ENCODE measurements at places on chromosomes 2 and 18.
A peak's percentile ranks its signal among the peaks of the same experiment; 100 is the strongest.

GRCh38 chr2:239440511-239440959 lies 39.7 kb upstream of the HDAC4 start:
- DNase-seq, result no peak

- DNase-seq, result no peak
Measured at GRCh38 chr2:50650403-50650810, 381.5 kb downstream of the NRXN1 start.

DNA sequence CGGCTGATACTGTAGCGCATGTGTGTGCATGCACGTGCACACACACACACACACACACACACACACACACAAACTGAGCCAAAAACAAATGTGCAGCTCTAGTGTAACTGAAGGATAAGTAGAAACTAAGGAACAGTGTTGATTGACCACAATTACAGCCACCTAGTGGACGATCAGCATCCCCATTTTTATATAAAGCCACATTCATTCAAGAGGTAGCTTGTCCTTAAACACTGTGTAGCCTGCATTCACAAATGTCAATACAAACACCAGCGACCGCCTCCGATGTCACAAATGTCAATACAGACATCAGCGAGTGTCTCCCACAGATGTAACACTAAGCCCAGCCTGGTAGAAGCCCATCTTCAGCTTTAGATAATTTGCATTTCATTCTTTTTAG lies 167.4 kb downstream of the PTGR3 start:
- no peak for DNase-seq

GRCh38 chr2:14828968-14829367 lies 196.5 kb downstream of the LRATD1 start:
- DNase-seq, result no peak

DNA sequence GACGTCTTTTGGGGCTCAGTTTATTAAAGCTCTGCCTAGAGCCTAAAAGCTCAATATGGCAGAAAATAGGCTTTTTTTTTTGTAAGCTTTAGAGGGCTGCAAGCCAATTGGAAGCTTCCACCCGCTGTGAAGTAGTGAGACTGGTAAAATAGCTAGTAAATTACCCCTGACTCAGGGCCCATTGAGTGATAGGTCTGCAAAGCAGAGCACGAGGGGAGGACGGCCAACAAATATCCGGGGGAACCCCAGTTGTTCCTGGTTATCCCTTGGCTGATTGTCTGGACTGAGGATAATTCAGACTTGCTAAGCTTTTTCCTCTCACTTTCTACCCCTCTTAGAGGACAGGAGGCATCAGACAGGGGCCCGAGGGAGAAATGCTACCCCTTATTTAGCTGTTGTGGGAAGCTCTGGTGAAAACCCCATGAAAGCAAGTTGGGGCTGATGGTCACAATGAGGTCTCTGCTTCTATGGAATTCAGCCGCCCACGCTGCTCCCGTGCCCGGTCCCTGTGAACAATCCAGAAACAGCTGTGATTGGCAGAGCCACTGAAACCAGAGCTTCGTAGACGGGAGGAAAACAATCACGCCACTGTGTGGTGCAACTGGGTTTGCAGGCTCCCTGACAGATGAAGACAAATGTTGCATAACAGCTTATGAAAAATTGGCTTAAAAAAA lies 141.9 kb upstream of the LGALSL start:
- no peak for DNase-seq

DNA sequence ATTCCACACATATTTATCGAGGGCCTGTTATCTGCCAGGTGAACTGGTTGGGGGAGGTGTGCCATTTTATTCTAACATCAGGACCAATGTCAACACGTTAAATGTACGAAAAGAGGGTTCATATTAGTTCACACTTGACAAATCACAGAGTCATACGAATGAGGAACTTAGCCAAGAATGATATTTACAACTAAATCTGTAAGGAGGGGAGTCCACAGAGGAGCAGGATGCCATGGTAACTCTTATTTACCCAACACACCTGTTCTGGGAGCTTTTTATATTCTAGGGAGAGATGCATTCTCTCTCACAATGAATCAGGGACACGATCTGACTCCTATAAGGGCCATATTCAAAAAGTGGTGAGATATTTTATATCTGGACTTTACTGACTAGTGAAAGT lies 144.1 kb downstream of the CDC42EP3 start:
- no peak for DNase-seq

GRCh38 chr18:43116699-43117294 lies 1.3 kb upstream of the RIT2 start:
- DNase-seq, result no peak

- DNase-seq, result no peak
Measured at GRCh38 chr2:22947741-22948140, 437.2 kb upstream of the KLHL29 start.

DNA sequence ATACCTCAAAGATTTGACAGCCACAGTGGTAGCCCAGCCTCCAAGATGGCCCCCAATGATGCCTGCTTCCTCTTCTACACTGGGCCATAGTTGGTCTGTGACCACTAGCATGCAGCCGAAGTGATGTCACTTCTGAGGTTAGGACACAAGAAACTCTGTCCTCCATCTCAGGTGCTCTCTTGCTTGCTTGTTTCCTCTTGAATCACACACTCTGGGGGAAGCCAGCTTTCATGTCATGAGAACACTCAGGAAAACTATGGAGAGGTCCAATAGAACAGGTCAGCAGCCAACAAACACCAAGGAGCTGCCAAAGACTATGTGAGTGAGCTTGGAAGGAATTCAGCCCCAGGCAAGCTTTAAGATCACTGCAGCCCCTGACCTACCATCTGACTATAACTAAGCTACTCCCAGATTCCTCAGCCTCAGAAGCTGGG lies 3.3 kb upstream of the ADAM17 start:
- DNase-seq, result no peak

DNA sequence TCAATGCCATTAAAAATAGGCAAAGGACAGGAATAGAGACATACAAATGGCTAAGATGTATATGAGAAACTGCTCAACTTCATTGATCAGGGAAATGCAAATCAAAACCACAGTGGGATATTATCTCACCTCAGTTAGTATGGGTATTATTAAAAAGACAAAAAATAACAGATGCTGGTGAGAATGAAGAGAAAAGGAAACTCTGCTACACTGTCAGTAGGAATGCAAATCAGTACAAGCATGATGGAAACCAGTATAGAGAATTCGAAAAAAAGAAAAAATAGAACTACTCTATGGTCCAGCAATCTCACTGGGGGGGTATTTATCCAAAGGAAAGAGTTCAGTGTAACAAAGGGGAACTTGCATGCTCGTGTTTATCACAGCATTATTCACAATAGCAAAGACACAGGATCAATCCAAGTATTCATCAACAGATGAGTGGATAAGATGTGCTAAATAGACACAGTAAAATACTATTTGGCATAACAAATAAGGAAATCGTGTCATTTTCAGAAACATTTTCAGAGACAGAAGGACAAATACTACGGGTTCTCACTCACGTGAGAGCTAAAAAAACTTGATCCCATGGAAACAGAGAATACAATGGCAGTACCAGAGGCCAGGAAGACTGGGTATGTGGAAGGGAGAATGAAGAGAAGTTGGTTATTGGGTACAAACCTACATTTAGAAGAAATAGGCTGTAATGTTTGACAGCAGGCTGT lies 60.6 kb downstream of the CCDC74A start:
- no peak for DNase-seq

GRCh38 chr18:45303026-45303425 lies 312.2 kb upstream of the SLC14A2 start:
- no peak for DNase-seq

DNA sequence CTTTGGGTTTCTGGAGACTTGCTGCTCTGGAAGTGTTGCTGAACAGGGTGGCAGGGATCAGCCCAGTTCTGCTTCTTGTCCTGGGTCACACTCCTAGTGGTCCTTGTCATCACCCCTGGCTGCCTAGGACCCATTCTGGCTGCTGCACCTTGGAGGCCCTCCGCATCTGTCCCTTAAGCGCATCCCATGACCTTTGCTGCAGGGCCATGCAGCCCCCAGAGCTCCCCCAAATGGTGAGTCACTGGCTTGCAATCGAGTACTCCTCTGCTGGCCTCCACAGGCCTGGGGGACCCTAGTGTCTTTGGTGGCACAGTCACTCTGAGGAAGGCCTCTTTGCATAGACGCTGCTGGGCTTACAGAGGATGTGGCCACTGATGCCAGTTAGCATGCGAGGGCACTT lies 188.5 kb downstream of the ASB1 start:
- DNase-seq, result no peak

- no peak for DNase-seq
Measured at GRCh38 chr2:144848423-144848822, 328.5 kb upstream of the ZEB2 start.

DNA sequence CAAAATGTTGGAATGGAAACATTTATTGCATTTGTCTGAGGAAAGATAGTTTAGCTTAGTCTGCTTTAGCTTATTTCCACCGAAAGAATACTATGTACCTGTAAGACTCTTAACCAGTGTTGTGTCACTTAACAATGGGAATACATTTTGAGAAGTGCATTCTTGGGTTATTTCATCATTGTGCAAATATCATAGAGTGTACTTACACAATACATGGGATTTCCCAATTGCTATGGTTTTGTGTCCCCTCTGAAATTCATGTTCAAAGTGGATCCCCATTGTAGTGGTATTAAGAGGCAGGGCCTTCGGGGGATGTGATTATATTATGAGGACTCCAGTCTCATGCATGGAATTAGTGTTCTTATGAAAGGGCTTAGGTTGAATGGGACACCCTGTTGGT lies 249.4 kb upstream of the UBE2E3 start:
- DNase-seq, result no peak

GRCh38 chr2:160650196-160651118 lies 156.8 kb upstream of the RBMS1 start:
- DNase-seq, result no peak

GRCh38 chr2:27270131-27270530 lies 5.1 kb upstream of the DNAJC5G start:
- DNase-seq, result no peak

GRCh38 chr18:74139888-74140287 lies 7.7 kb downstream of the FBXO15 start:
- DNase-seq, result peak; percentile 70

GRCh38 chr2:16682431-16683118 lies 16.9 kb upstream of the CYRIA start:
- no peak for DNase-seq

GRCh38 chr18:48952287-48953103 lies 1.7 kb upstream of the SMAD7 start:
- peak; percentile 63 for DNase-seq

GRCh38 chr2:206740800-206741199 lies 22.6 kb upstream of the DYTN start:
- DNase-seq, result no peak

GRCh38 chr2:127644066-127645025 lies 1.6 kb upstream of the GPR17 start:
- DNase-seq, result no peak

DNA sequence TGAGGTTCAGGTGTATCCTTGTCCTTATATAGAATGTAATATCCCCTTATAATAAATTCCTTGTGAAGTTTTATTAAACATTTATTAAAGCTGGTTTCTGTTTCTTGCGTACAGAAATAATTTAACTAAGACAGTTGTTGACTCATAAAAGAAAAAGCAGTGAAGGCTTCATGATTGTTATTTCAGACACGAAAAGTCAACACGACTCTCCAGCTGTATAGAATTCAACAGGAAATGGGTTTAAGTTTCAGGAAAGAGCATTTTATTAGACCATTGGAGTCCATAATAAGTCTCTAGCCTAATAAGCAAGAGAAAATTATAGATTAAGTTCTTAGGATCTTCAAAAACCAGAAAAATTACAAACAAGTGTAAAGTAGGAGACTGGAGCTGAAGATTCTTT lies 62.2 kb downstream of the KCNE4 start:
- no peak for DNase-seq

DNA sequence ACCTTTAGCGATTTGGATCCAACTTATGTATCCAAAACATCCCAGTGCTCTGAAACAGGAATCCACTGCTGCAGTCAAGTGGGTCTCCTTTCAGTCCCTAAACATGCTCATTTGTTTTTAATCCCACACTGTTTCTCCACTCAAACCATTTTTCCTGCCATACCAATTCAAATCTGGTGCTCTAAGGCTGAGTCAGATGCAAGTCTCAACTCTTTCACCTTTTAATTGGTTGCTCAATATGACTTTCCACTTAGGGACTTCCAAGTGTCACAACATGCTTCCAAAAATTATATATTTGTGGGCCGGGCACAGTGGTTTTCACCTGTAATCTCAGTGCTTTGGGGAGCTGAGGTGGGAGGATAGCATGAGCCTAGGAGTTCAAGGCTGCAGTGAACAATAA lies 113.4 kb upstream of the TANK start:
- DNase-seq, result no peak

GRCh38 chr2:231397011-231397927 lies 1.8 kb downstream of the B3GNT7 start:
- DNase-seq, result peak; percentile 46

GRCh38 chr2:221342388-221342787 lies 229.7 kb downstream of the EPHA4 start:
- no peak for DNase-seq

GRCh38 chr2:240195316-240195861 lies 54.9 kb upstream of the OTOS start:
- DNase-seq, result no peak

DNA sequence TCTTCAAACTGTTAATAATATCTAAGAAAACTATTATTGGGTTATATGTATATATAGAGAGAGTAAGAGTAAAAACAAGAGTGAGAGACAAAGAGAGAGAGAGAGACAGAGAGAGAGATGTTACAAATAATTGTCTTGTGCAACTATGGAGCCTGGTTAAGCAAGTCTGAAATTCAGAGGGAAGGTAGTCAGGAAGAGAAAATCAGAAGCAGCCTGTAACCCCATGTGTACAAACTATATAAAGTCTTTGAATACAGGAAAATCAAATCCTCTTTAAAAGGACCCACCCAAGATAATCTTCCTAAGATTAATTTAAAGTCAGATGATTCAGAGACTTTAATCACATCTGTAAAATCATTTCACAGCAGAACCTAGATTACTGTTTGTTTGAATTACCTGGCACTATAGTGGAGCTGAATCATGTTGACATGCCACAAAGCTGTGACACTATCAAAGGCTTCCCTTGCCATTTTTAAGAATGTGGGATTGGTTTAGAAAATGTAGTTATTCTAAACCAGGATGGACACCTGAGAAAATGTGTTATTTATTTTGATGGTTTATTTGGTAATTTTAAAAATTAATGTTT lies 301.7 kb upstream of the FSIP2 start:
- DNase-seq, result no peak

GRCh38 chr18:63141778-63142176 lies 177.8 kb downstream of the BCL2 start:
- no peak for DNase-seq

Measured in stimulated activated CD4-positive, alpha-beta T cell treated with anti-CD3 and anti-CD28 coated beads, Interleukin-15, amount 100 ng/mL, for 24 hours (primary cell).